ENCODE measurements at places on chromosomes 12 and 14. TPM values are rescaled to one million over a fixed set of nuclear protein-coding genes. Genes with fewer than 3 reads are reported as not detected.

The TSHR gene
- total RNA-seq = not detected

The ANKS1B gene
- total RNA-seq = 0.51 TPM

The GNB3 gene
- total RNA-seq = 1.3 TPM

The EP400 gene
- total RNA-seq = 8.0 TPM

The CPNE6 gene
- not detected for total RNA-seq

The NTN4 gene
- 28.6 TPM for total RNA-seq
